ENCODE measurements at places on chromosomes 7 and 10.

- DNase-seq: no peak
These were observed 72.1 kb upstream of the STARD3NL start for GRCh38 chr7:38105874-38106483.

- no peak for DNase-seq
These were observed 468.7 kb downstream of the RPS24 start for GRCh38 chr10:78502210-78502936.

DNA sequence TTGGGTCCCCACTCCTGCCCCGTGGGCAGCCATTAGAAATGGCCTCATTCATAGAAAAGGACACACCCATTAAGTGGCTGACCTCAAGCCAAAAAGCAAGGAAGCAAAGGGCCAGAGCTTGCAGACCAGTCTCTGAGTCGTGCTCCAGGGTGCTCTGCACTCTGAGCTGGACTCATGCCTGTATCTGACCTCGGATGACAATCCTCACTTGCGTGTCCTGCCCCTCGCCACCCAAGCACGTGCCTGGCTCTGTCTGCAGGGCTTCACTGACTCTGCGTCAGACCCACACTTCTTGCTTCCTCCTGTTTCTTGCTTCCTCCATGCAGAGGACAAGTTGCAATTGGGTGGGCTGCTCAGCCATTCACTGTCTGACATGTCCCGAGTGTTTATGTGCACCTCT is 138.8 kb downstream of the OAT start:
- DNase-seq: no peak

GRCh38 chr10:132946806-132947546 is 4.6 kb upstream of the CFAP46 start:
- no peak for DNase-seq

- DNase-seq: no peak
These were observed 99.8 kb upstream of the HGF start for GRCh38 chr7:81869670-81870069.

- no peak for DNase-seq
These were observed 36.6 kb upstream of the PDLIM1 start for GRCh38 chr10:95327367-95327766.

- DNase-seq: no peak
These were observed 17.9 kb upstream of the MNX1 start for GRCh38 chr7:157028199-157028903.

DNA sequence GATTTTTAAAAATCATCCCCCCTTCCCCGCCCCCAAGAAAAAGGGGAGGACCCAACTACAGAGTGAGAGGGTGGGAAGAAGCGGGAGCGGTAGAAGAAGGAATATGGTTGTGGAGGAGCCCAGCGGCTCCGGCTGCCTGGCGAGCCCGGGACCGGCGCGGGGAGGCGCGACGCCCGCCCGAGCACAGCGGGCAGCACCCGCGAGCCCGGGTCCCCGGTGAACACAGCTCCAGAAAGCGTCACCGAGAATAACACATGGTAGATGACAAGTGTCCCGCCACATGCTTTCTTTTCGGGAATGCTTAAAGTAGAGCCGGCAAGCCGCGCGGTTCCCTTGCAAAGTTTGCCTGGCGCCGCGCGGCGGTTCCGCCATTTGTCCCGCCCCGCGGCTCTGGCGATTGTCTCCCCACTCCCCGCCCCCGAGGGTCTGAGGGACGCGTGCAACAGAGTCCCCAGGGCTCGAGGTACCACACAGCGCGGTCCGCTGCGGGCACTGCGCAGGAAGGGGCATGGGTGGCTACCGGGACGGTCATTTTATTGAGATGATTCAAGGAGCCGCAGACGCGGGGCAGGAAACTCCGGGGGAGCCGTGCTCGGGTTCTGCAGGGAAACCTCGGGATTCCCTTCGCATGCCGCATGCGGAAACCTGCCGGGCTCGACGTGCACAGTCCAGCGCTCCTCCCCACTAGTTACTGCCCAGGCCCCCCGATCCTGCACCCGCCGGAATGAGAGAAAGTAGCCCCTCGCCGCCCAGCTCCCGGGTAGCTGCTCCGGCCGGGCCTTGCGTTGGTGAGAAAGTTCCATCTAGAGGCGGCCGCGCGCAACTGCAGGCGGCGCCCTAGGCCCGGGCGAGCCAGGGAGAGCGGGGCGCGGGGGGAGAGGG is 781 bp upstream of the GRM8 start:
- peak; percentile 20 for DNase-seq

- DNase-seq: no peak
These were observed 4.4 kb upstream of the CYREN start for GRCh38 chr7:135174941-135175340.

DNA sequence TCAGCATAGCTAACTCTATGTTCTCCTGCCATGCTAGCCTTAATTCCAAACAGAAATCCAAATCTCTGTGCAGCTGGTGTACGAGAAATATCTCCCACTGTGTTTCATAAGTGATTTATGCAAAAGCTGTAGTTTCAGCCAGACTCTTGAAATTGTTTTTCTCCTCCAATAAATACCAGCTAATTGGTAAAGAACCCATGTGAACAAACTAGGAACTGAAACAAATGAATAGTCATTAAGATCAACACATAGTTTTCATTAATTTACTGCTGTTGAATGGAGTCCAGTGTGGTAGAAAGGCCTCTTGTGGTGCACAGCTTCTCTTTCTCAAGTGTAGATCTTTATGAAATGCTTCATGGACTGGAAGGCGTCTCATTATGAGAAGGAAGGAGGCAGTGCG is 18.4 kb downstream of the PPP1R17 start:
- no peak for DNase-seq

DNA sequence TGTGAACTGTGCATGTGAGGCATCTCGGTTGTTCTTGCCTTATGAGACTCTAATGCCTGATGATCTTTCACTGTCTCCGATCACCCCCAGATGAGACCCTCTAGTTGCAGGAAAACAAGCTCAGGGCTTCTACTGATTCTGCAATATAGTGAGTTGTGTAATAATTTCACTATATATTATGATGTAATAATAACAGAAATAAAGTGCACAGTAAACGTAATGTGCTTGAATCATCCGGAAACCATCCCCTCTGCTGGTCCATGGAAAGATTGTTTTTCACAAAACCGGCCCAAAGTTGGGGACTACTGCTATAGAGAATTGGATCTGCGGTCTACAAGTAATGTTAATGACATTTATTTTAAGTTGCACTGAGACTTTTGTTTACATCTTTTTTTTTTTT is 126.7 kb downstream of the TPST1 start:
- no peak for DNase-seq

Measured in stimulated activated CD8-positive, alpha-beta memory T cell treated with anti-CD3 and anti-CD28 coated beads, Interleukin-7, amount 100 ng/mL, for 24 hours (primary cell).